ENCODE measurements at places on chromosomes 3 and 15. TPM values are rescaled to one million over a fixed set of nuclear protein-coding genes. Genes with fewer than 3 reads are reported as not detected.

GRCh38 chr15:63380151-63380807 lies 1.4 kb downstream of the CA12 start:
- no peak for DNase-seq

Gene TUSC7
- not detected for total RNA-seq

Gene ROBO2
- total RNA-seq: not detected

DNA sequence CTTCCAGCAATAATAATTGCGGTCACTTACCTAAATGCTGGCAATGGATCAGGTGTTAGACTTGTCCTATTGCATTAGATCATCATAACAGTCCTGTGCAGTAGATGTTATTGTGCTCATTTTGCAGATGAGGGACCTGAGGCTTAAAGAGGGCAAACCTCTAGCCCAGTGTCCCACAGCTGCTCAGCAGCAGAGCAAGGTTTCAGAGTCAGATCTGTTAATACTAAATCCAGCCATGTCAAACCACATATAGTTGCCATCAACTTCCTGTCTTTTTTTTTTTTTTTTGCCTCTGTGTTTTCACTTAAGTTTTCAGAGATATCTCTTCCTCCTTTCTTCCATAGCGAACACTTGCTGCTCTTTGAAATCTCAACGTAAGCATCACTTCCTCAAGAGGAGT lies 12.1 kb downstream of the FEZF2 start:
- DNase-seq: no peak

- no peak for DNase-seq
Observed at GRCh38 chr3:135329479-135329878, 534.4 kb downstream of the EPHB1 start.

Gene ALDH1A2
- not detected for total RNA-seq

- no peak for DNase-seq
Observed at GRCh38 chr15:91816942-91817341, 36.6 kb upstream of the SLCO3A1 start.

DNA sequence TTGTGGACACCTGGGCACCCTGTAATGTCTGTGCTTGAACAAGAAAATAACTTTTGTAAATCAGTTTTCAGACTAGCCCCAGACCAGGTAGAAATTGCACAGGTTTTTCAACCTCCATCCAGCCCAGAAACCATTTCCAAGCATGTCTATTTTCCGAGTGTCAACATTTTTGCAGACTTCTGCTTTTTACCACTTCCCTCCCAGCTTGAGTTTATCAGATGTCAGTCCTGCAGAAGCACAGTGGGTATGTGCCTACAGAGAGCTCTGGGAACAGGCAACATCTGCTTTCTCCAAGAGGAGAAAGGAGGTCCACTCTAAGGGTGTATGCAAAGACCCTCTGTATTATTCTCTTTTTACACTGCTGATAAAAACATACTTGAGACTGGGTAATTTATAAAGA lies 83.9 kb downstream of the LRRK1 start:
- DNase-seq: no peak

Gene TEX55
- not detected for total RNA-seq

GRCh38 chr3:30682434-30683155 lies 76.2 kb downstream of the TGFBR2 start:
- DNase-seq: no peak

- DNase-seq: no peak
Observed at GRCh38 chr15:53160092-53160704, 370.1 kb upstream of the ONECUT1 start.

DNA sequence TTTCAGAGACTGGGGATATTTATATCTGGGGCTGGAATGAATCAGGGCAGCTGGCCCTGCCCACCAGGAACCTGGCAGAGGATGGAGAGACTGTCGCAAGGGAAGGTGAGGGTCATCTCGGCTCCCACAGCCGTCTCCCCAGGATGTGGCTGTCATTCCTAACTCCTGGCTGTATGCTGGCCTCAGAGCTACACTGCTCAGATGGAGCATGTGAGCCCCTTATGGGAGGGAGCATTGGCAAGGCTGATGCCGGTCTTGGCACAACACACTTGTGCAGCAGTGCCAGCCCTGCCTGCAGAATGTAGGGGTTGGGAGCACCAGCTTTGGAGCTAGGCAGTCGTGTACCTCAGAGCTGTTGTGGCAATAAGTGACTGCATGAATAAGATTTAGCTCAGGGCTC lies 5.2 kb downstream of the RCCD1 start:
- no peak for DNase-seq

- DNase-seq: no peak
Observed at GRCh38 chr3:180492047-180492446, 109.9 kb upstream of the TTC14 start.

GRCh38 chr15:82880704-82881103 lies 71.3 kb downstream of the WHAMM start:
- DNase-seq: no peak

- peak; percentile 79 for DNase-seq
Observed at GRCh38 chr3:173977747-173978146, 580.2 kb downstream of the NLGN1 start.

DNA sequence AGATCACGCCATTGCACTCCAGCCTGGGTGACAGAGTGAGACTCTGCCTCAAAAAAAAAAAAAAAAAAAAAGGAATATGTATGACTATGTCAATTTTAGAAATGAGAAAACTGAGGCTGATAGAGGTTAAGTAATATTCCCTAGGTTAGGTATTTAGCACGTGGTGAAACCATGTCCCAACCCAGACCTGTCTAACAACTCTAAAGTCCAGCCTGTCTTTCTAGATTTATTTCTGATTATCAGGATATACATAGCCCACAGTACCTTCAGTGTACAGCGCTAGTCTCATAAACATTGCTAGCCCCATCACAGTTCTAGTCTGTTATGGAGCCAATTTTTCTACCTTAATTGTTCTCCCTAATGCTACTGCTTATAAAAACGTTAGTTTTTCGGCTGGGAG lies 88.4 kb upstream of the RAP2B start:
- no peak for DNase-seq

GRCh38 chr3:72145506-72146380 lies 360.8 kb upstream of the PROK2 start:
- DNase-seq: no peak

Gene RASGRP1
- total RNA-seq: 1.5 TPM

DNA sequence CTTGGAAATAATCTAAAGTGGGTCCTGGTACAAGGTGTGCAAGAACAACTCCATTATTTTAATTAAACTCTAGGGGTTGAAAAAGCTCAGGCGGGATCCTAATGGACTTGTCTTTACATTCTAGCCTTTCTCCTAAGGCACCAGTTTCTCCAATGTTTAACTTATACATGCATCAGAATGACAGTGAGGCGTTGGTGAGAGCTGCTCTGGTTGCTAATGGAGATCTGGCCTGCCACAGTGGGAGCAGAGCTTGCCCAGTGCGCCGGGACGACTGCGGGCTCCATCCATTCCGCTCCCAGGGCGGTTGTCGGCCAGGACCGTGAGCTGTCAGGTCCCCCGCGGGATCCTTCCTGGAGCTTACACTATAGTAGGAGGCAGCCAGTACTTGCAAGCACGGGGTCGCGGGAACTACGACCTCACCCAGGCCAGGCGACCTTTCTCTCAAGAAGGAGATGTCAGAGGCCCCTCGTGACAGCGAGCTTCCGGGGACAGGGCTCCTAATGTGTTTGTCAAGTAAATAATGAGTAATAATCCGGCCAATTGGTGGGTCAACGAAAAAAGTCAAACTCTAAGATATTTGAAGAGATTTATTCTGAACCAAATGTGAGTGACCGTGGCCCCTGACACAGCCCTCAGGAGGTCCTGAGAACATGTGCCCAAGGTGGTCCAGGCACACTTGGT lies 991 bp upstream of the HIGD1A start:
- DNase-seq: no peak

Gene ADAMTS9
- total RNA-seq: 0.90 TPM

Gene CCDC13
- 0.02 TPM for total RNA-seq

- DNase-seq: no peak
Observed at GRCh38 chr15:75985971-75986370, 26.3 kb downstream of the NRG4 start.

Gene EFHB
- not detected for total RNA-seq

Gene IQCF5
- not detected for total RNA-seq

DNA sequence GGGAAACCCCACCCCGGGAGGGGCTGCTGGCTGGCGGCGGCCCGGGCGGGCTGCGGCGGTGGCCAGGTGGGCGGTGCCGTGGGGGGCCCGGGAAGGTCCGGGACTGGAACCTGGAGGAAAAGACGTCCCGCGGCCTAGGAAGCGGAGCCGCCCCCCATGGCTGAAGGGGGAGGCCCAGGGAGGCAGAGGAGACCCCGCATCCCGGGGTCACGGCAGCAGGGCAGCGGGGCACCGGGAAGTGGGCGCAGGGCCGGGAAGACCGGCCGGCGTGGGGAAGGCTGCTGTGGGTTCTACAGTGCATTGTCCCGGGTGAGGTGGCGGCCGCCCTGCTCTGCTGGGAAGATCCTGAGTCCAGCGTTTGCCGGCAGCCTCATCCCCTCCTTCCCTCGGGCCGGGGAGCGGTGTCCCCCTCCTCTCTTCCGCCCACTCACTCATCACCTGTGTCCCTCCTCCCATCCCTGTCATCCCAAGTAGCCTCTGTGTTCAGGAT lies 525 bp upstream of the FSTL1 start:
- DNase-seq: no peak

Gene BOC
- 4.5 TPM for total RNA-seq

DNA sequence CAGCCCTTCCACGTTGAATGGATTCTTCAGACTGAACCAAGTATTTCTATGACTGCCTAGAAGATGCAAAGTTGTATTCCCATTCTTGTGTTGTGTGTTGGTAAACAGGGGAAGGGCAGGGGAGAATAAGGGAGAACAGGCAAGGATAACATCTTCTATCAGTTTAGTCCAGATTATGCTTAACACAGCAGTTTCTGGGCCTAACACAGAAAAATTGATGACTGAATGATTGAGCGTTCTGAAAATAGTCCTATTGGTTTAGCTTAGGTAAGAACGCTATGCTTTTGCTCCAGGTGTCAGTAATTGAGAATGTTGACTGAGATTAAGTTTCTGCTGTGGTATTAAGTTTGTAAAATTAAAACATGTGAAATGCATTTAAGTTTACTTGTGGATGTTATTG lies 8.6 kb downstream of the FOXB1 start:
- DNase-seq: no peak

Gene TF
- 1.7 TPM for total RNA-seq

DNA sequence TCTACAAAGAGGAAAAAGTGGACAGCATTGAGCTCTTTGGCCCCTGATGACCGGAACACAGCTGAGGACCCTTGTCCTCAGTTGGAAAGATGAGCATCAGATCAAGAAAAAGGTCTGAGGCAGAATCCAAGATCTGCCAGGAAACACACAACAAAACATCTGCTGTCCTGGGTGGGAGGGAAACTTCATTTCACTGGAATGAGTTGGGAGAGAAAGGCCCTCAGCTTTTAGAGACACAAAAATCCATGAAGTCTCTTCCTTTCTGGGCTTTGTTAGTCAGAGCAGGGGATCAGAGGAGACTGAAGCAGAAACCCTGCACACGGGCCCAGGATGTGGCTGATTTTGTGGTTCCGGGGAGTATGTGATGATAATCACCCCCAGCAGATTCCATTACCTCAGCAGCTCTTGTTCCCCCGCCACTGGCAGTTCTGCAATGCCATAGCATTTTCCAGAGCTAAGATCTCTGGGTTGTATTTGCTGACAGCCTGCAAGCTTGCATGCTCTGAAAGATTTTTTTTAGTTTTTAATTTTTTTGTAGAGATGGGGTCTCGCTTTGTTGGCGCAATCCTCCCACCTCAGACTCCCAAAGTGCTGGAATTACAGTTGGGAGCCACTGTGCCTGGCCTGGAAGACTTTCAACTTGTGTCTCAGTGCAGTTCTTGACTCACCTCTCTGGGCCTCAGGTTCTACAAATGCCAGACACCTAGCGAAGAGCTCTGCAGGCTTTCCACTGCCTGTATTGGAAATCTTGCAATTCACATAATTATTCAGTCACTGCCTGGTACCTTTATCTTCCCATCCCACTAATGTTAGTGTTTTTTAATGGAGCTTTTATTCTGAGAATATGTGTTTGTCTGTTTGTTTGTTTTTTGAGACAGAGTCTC lies 5.8 kb upstream of the TATDN2 start:
- DNase-seq: peak; percentile 38

DNA sequence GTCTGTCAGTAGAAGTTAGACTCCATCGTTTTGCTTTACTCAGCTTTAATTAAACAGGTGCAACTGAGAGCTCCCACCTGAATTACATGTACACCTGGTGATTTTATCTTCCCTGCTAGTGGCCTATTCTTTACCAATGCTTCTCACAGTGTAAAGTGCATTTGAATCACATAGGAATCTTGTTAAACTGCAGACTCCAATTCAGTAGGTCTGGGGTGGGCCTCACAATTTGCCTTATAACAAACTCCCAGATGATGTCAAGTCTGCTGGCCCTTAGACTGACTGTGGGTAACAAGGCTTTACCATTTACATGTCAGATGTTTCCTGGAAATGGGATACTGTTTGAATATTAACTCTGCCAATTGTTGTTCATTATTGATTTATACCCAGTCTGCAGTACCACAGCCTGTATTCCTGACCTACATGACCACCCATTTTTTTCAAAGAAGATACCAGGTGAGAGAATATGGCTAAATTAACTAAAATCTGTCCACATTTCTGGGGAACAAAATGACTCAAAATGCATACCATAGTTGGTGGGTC lies 37.2 kb downstream of the CMSS1 start:
- no peak for DNase-seq

DNA sequence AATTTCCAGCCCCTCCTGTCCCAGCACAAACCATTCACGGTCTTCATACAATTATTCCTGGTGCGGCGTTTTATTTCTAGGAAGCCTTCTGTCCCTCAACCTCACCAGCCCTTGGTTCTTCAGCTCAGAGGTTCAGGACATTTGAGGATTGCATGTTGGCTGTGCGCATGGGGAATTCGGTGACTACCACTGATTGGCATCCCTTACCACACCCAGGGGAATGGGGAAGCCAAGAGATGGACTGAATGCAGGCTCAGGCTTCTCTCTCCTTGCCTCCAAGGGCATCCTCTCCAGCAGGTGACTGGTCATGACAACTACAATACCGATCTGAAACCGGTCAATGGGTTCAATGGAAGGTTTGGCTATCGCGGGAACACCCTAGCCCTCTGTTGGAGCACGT lies 153.8 kb downstream of the MTHFS start:
- no peak for DNase-seq

DNA sequence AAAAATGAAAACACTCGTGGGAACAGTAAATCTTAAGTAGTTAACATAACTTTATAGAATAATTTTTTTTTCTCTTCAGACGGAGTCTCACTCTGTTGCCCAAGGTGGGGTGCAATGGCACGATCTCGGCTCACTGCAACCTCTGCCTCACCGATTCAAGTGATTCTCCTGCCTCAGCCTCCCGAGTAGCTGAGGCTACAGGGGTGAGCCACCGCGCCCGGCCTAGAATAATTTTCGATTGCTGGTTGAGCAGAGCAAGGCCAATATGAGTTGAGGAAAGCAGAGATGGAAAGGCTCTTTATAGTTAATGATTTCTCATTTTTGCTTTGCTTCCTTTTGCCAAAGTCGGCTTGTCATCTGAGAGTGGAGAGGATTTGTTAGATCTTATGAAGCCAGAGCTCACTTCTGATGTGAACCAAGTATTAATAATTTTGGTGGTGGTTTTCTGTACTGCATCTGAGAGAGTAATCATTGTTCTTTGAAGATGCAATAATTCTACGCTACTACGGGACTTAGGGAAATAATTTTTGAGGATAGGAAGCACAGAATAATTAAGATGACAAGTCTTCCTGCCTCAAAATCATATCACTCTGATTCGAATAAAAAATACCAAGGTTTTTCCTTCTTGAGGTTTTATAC lies 1.6 kb upstream of the GOLM2 start:
- DNase-seq: no peak

Data from A172 (cell line).